ENCODE measurements at places on chromosomes 11 and 22. TPM values are rescaled to one million over a fixed set of nuclear protein-coding genes. Genes with fewer than 3 reads are reported as not detected.

ROM1 gene
- 5.8 TPM for total RNA-seq

OR8G5 gene
- not detected for total RNA-seq

BARX2 gene
- not detected for total RNA-seq

CRYBA4 gene
- not detected for total RNA-seq

SESN3 gene
- total RNA-seq = 104 TPM
